ENCODE measurements at places on chromosomes 7 and 10.

- DNase-seq, result no peak
Measured at GRCh38 chr10:70680899-70681730, 8.8 kb downstream of the ADAMTS14 start.

GRCh38 chr7:47584536-47584895, 2.6 kb upstream of the TNS3 start:
- DNase-seq, result no peak

- no peak for DNase-seq
Measured at GRCh38 chr10:99429517-99430095, 818 bp downstream of the GOT1 start.

- no peak for DNase-seq
Measured at GRCh38 chr10:130387936-130388580, 251.9 kb downstream of the GLRX3 start.

GRCh38 chr10:24503461-24504320, 220.0 kb downstream of the ARHGAP21 start:
- no peak for DNase-seq
